Activated gamma-delta T cell treated with anti-CD3 and anti-CD28 coated beads, Interleukin-2, amount 50 U/mL, for 16 hours (primary cell): ENCODE measurements at places on chromosomes 3 and 15.

- DNase-seq: no peak
Observed at GRCh38 chr3:15206662-15207576, 873 bp downstream of the CAPN7 start.

- no peak for DNase-seq
Observed at GRCh38 chr3:40201770-40202169, 107.7 kb upstream of the EIF1B start.

GRCh38 chr3:83622526-83622925, 1336.3 kb upstream of the CADM2 start:
- DNase-seq: no peak

DNA sequence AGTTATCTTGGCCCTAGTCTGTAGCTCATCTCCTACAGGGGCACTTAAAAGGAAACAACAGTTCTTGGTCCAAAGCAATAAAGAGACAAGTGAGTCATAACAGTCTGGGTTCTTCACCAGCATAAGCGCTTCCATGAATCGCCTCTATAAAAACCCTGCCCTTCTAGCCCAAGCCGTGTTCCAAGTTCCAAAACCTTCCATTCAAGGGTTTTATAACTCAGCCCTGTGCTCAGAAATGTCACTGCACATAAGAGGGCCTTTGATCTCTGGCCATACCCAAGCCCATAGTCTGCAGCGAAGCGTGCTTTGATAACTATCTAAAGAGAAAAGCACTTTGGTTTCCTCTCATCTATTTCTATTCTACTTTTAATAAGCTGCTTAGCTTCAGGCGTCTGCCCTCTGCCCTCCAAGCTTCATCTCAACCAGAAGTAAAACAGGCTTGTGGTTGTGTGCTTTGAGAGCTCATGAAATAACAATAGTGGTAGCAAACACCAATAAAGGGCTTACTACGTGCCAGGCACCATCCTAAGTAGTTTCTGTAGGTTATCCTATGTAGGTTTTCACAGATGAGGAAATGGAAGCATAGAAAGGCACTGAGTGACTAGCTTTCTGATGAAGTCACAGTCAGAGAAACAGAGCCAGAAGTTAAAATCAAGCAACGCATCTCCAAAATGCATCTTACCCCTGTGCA, 64.0 kb upstream of the AKAP13 start:
- DNase-seq: no peak

DNA sequence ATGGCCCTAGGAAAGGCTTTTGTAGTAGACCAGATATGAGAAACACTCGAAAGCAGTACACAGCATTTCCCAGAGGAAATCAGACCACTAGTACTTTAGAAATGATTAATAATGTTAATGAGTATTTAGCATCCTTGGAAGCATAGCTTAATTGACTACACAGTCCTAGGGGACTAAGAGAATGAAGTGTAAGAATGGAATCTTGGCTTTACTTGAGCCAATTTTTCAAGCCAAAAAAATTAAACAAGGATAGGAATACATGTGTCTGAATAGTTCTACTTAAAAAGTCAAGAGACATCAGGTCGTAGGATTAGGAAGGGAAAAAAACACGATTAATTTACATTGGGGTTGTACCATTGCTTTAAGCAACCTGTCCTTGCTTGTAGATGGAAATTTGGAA, 38.2 kb downstream of the DPPA2 start:
- no peak for DNase-seq

- DNase-seq: no peak
Observed at GRCh38 chr15:61032600-61033286, 196.4 kb downstream of the RORA start.

DNA sequence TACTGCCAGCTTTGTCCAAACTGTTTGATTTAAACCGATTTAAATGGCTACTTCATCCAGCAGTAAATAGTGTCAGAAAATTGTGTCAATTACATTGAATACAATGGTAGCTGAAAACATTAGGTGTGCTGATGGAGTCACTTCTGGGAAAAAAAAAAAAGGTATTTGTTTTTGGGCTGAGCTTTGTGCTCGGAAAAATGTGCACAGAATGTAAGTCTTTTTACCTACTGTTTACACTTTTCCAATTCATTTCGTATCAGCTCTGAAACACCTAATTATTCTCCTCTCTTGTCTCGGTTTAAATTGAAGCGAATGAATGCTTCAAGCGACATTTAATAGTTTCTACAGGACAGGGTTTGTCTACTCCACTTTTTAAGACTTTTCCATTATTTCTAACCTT, 1078.4 kb downstream of the ROBO1 start:
- DNase-seq: no peak

DNA sequence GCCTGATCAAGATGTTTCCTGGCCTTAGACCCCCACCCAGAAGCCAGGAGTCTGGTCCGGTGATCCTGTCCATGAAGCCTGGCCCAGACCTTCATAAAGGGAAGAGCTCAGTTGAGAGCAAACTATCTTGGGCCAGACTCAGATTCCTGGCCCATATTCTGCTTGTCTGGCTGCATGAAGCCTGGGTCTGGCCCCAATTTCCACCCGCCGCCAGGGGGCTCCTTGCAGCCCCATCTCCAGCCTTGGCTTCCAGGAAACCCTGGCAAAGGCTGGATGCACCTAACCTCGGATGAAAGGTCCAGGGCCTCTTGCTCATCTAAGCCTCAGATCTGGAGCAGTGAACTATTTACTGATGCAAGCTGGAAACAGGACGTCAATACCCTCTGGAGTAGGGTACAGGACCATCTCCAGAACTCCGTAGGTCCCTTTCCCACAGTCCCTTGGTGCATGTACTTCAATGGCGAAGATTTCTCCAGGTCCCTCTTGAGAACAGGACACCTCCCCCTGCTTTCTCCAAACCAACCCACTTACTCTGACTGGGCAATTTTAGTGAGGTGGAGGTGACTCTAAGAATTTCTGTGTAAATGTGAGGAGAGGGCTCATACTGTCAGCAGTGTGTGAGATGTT, 5.6 kb downstream of the FOXL2 start:
- DNase-seq: no peak

DNA sequence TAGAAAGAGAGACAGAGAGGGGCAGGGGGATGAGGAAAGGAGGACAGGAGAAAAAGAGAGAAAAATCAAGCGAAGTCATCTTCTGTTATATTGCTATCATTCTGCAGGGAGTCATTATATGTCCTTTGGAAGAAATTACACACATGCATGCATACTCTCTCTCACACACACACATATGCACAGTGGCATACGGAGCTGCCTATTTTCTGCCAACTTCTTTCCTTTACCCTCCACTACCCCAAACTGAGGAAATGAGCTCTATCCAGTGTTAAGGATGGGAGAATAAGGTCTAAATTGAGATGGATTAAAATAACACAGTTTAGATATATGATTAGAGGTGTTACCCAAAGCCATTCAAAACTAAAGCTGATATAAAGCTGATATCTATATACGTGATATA, 48.8 kb downstream of the PDZRN3 start:
- no peak for DNase-seq

DNA sequence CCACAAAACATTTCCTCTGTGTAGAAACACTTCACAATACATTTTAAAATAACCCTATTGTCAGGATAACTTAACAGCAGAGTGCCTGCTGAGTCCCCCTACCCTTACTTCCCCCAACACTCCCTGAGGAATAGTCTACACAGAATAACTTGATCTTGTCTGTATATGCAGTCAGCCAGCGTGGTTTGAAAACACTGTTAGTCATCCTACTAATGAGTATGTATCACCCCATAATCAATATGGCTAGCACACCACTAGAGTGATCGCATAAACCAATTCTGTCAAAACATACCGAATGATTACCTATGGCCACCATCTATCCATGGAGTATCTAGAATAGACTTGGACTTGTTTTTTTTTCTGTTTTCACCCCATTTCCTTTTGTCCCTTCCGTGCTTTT, 152.7 kb upstream of the NECTIN3 start:
- DNase-seq: no peak

GRCh38 chr3:40476478-40477470, at the start of gene ZNF619:
ZNF619 (plus strand) TSS chr3:40477122; CDS start chr3:40477980, 858 bp downstream.
- peak; percentile 19 for DNase-seq

DNA sequence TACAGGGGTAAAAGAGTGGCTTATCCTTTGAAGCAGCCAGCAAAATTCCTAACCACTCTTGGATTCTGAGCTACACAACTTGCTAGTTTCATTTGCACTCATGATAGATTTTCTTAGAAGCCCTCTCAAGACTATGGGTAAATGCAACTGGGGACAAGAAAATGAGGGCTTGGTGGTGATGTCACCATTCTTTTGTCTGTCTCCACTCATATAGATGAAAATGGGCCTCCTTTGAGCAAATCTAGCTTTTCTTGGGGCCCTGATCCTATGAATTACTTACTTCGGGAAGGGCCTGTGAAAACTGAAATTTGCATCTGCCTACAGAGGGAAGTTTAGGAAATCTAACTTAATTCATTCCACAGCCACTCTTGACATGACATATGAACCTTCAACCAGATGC, 486.3 kb downstream of the MAGI1 start:
- no peak for DNase-seq

GRCh38 chr3:120471643-120472042, 20.9 kb upstream of the FSTL1 start:
- DNase-seq: no peak

DNA sequence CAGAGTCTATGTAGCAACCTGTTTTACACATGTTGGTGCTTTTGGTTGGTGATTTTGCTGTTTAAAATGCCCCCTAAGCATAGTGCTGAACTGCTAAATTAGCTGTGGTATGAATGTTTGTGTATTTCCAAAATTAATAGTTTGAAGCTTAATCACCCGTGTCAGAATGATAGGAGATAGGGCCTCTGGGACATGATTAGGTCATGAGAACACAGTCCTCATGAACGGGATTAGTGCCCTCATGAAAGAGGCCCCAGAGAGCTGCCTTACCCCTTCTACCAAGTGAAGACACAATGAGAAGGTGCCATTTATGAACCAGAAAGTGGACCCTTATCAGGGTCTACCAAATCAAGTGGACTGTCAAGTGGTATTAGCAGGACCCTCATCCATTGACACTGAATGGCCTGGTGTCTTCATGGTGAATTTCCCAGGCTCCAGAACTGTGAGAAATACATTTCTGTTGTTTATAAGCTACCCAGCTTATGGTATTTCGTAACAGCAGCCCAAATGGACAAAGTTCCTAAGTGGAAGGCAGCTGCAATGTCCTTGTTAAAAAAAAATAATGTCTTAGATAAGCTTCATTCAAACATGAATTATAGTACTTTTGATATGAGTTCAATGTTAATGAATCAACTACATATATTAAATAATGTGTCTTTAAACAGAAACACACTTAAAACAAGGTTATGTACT, 37.7 kb upstream of the FRMD4B start:
- no peak for DNase-seq

DNA sequence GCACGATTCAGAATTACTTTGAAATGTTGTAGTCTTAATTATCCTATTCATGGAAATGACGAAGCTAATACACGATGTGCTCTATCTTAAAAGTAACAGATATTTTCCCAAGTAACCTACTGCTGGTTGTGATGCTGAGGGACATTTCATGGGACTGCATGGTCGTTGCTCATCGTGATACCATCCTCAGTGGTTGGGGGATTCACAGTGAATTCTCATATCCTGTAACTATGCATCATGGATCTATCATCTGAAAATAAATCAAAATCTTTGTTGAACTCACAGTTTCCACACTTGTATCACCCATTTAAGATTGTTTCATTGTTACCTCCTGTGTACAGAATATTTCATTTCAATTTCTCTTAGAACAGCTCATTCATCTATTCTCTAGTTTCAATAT, 84.7 kb downstream of the OPA1 start:
- DNase-seq: no peak

DNA sequence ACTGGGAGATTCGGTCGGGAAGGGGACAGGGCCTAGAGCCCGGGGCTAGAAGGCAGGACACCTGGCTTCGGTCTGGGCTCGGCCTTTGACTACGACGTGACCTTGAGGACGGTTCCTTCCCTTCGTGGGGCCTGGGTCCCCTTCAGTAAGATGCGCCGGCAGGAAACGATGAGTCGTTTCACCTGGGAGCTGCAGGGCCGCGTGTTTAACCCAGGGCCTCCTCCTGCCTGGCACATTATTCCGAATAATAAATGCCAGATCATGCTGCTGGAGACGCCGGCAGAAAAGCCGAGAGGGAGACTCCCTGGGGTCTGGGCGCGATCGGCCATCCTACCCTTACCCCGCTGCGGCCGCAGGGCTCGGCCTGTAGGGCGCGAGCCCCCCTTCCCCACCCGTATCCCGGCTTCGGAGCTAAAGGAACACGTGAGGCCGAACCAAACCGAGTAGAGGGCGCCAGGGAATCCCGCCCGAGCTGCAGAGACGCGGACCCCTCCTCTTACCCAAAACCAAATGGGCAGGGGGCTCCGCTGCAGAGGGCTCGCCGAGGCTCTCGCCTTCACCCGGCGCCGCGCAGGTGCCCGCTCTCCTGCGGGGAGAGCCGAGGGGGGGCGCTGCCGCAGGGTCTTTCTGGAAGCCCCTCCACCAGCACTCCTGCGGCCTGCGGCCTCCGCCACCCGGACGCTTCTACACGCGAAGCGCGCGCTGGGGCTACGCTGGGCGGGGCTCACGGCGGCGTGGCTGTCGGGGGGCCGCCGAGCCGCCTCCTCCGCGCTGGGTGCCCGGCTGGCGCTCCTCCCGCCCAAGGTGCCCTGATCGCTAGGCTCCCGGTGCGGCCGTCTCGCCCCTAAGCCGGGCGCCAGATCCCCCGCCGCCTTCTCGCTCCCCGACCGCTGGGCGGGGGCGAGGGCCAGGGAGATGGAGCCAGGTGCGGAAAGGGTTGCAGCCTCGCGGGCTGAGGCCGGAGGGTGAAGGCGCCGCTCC, at the start of gene BDH1:
Gene BDH1 (minus strand): TSS at position 688 of the 981 bp plus-strand sequence. CDS start 9,525 bp downstream, outside the sequence.
- DNase-seq: peak; percentile 51

GRCh38 chr3:89227634-89228033, 120.2 kb downstream of the EPHA3 start:
- DNase-seq: no peak

DNA sequence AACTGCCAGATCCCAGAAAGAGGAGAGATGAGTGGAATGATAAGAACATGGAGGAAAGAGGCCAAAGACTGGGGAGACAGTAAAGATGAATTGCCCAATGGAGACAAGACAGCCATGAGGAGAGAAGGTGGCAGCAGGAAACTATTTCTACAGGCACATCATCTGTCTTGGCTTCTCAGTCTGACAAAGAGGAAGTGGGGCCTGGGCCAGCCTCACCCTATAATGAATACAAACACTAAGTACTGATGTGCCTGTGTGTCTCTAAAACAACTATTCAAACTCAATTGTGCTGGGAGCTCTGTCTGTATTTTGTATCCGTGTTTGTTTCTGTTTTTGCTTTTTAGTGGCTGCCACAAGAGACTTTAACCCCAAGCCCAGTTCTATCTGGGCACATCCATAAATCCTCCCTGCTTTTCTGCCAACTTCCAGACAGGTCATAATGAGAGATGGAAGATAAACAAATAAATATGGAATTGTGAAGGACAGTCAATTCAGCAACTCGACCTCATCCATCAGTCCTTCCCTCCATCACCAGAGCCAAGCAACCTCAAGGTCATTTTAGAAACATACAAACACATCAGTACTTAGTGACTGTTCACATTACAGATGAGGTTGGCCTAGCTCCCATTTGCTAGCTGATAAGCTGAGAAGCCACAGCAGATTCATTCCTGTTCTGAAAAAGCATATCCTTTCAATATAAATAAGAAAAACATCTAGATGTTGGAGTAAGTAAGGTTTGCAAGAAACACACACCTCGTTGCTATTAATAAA, 116.7 kb downstream of the CADPS start:
- DNase-seq: no peak
